ENCODE measurements at places on chromosomes 1 and 21.

- no peak for DNase-seq
These were observed 37.4 kb downstream of the GADD45A start for GRCh38 chr1:67722292-67722944.

- DNase-seq: no peak
These were observed at the start of gene TNFRSF4 for GRCh38 chr1:1213345-1214265. Gene TNFRSF4, minus strand, starts transcription at chr1:1214153. Its CDS starts 26 bp downstream, at chr1:1214127.

DNA sequence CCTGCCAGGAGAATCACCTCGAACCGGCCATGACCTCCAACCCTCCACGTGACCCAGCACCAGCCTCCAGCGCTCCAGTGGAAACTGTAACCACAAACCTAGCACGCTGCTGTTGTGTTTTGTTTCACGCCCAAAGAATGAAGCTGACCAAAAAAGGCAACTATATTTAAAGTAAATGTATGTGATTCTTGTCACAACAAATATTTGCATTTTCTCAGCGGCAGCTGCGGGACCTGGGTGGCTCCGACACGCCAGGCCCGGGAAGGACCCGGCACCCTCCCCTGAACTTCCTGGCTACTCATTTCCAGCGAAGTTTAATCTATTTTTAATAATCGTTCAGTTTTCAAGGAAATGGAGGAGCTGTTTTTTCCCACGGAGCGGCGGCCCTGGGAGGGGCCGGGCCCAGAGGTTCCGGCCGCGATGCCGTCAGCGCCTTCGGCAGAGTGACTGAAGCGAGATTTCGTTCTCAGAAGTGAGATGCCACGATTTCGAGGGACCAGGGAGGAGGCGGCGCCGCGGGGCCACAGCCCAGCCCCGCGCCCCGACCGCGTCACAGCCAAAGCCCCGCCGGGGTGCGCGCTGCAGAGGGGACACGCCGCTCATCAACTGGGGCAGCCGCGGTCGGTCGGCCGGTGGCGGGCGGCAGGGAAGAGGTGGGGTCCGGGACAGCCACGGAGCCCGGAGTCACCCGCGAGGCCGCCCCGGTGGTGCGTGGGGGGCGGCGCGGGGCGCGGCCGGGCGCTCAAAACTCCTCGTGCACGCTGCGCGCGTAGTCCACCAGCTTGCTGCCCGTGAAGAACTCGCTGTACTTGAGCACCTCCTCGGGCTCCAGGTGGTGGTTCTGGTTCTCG, 3.0 kb upstream of the TNFRSF4 start:
- no peak for DNase-seq

DNA sequence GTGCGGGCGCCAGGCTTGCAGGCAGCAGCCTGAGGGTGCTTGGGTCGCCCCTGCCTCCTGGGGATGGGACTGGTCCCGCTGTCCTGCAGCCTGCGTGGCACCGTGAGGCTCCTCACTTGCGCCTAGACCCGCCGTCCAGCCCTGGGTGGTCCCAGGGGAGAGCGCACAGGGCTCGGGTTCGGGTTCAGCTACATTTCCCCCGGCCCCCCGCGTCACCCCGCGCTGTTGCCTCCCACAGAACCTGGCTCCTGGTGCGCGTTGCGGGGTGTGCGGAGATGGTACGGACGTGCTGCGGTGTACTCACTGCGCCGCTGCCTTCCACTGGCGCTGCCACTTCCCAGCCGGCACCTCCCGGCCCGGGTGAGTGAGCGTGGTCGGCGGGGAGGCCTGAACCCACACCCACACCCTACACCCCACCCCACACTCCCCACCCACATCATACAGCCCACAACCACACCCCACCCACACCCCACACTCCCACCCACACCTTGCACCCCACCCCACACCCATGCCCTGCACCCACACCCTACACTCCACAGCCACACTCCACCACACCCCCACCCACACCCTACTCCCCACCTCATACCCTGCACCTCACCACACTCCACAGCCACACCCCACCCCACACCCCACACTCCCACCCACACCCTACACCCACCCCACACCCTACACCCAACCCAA, 6.2 kb upstream of the PFKL start:
- DNase-seq: no peak

DNA sequence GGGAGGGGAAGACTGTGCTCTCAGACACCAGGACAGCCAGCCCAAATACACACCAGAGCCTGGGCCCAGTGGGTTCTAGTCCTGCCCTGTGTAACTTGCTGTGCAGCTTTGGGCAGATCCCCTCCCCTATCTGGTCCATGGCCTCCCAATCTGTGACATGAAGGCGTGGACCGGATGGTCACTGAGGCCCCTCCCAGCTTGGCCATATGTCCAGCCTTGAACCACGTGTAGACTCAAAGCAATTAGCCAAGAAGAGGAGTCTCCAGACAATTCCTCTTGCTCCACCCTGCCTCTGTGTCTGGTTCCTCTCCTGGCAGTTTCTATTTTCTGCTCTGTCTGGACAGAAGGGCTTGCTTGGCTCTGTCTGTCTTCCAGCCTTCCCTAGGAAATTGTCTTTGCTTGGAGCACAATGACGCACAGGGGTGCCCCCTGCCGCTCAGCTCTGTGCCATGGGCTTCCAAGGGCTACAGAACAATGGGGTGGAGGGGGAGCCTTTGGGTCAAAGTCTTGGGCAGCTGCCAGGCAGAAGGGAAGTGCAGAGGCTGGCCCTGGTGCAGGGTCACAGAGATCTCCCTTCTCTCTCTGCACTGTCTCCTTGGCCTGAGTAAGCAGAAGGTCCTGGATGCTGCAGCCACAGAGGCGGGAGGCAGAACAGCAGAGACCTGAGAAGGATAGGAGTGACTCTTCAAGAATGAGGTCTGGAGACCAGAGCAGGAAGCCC, 66.1 kb downstream of the TENT5C start:
- no peak for DNase-seq

- DNase-seq: no peak
These were observed 2110.6 kb downstream of the MRPL39 start for GRCh38 chr21:23496729-23497128.

GRCh38 chr1:64932962-64933295, 33.4 kb downstream of the JAK1 start:
- DNase-seq: no peak

DNA sequence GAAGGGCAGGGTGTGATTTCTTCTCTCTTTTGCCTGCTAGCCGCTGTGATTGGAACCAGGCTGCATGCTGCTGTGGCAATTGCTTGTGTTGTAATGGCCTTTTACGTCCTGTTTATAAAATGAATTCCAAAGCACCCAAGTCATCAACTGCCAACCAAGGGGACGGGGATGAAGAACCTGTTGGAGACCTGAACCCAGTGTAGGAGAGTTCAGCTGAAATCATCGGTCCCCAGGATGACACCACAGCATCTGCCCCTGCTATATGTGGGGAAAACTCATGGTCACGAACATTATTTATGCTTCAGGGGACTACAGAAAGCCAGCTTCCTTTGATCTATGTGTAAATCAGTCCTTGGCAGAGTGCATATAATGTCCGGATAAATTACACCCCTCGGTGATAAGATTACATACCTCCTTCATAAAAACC, 3.8 kb downstream of the TMEM167B start:
- DNase-seq: no peak

- no peak for DNase-seq
These were observed 715.0 kb upstream of the ADAMTS5 start for GRCh38 chr21:27681841-27682240.

GRCh38 chr1:236144446-236145150, 2.3 kb downstream of the GPR137B start:
- peak; percentile 63 for DNase-seq

DNA sequence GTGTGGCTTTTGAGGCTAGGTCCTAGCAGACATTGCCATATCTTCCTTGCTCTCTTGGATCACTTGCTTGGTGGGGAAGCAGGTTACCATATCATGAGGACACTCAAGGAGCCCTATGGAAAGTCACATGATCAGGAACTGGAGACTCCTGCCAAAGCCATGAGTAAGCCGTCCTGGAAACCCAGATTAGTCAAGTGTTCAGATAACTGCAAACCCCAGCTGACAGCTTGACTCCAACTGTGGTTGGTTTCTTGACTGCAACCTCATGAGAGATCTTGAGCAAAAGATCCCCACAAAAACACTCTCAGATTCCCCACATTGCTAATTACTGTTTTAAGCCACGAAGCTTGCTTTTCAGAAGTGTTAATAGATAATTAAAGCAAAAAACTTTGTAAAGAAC, 58.6 kb downstream of the CACNA1E start:
- DNase-seq: no peak

Data from brain (organoid and tissue), 16 donors.